ENCODE measurements at places on chromosomes 6 and 20. TPM values are rescaled to one million over a fixed set of nuclear protein-coding genes. Genes with fewer than 3 reads are reported as not detected.

GRCh38 chr20:10177326-10177725 is 41.3 kb upstream of the SNAP25 start:
- H3K4me3 ChIP-seq = no peak overlapping the region
- H3K27ac ChIP-seq = no peak overlapping the region
- H3K36me3 ChIP-seq = no peaks in the 10 kb centered on the region
- no peak for DNase-seq
- peaks cover 16% of the 10 kb centered on the region for H3K27me3 ChIP-seq

DNA sequence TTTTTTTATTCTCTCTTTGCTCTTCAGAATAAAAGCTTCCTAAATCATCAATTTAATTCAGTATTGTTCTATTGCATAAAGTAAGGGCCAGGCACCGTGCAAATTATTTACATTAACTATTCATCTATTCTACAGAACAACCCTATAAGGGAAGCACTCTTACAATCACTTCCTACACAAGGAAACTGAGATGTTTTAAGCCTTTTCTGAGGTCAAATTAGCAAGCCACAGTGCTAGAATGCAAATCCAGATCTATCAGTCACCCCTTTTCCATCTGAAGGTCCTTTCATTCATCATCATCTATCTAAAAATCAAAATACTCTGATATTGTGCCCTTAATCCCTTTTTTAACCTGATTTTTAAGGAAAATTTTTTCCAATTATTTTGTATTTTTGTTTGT is 31.2 kb downstream of the FRK start:
- H3K4me1 ChIP-seq = no peaks in the 10 kb centered on the region
- no peak for DNase-seq
- H3K27ac ChIP-seq = no peak overlapping the region
- no peaks in the 10 kb centered on the region for H3K27me3 ChIP-seq
- no peaks in the 10 kb centered on the region for H3K36me3 ChIP-seq
- no peak overlapping the region for H3K4me3 ChIP-seq

DNA sequence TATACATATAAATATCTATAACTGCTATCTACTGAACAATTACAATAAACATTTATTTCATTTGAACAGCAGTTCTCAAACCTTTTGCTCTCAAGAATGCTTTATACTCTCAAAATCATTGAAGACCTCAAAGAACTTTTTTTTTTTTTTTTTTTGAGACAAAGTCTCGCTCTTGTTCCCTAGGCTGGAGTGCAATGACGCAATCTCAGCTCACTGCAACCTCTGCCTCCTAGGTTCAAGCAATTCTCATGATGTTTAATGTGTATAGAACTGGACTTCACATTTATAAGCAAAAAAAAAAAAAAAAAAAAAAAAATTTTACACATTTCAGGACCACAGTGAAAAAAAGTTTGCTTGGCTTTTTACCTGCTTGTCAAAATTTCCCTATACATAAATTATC is 11.7 kb downstream of the UBE2V1 start:
- peak overlapping the region; percentile 17 for H3K27ac ChIP-seq
- DNase-seq = no peak
- peaks cover 63% of the 10 kb centered on the region for H3K4me1 ChIP-seq
- peaks cover 4% of the 10 kb centered on the region for H3K36me3 ChIP-seq
- no peak overlapping the region for H3K4me3 ChIP-seq

DNA sequence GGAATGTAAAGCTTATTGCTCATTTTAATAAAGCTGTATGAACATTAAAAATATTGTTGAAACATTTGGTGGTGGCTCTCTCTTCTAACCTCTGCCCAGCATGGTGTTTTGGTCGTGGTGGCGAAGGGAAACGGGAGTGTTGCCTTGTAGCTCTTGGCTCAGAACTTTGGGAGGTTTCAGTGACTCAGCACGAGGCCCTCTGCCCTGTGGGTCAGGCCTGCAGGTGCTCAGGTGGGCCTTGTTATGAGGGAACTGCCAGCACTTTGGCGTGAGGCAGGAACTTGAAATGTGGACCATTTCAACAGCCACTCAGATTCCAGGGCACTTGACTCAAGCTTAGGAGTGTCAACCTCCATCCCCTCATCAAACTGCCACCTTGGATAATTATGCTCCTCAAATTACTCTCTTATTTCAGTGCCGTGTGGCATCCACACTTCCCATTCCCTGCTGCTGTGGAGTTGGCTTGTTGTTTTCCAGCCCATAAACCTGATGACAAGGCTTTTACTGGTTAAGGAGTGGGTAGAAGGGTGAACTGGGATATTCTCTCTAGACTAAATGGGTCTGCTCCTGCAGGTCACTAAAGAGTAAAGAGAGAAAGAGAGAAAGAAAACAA is 36.3 kb downstream of the PRDM1 start:
- no peaks in the 10 kb centered on the region for H3K36me3 ChIP-seq
- no peaks in the 10 kb centered on the region for H3K27me3 ChIP-seq
- no peaks in the 10 kb centered on the region for H3K4me1 ChIP-seq
- no peak for DNase-seq
- no peak overlapping the region for H3K4me3 ChIP-seq

DNA sequence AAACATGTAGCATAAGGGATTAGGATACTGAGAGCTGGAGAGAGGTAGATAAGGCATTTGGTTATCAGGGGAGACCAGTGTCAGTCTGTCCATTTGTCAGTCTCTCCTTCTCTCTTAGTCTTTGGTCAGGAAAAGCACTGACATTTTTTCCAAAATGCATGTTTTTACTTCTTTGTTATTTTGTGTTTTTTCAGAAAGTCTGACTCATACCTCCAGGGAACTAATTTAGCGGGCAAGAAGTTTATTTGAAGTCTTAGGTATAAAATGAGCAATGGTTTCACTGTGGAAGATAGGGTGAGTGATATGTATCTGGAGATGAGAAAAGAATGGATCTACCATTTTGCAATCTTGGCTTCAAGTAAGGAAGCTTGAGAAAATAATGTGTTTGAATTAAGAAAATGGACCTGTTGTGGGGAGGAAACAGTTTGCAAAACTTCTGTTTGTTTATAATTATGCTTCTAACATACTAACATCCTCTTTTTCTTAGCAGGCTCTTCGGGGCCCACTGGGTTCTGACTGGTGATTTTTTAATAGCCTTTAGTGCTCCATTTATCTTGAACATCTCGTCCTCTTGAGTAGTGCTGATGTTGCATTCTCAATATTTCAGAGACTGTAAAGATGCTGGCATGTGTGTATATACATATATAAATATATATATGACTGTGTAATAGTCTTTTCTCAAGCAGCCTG is 66.9 kb upstream of the FABP7 start:
- no peaks in the 10 kb centered on the region for H3K4me1 ChIP-seq
- no peaks in the 10 kb centered on the region for H3K27me3 ChIP-seq
- DNase-seq = no peak
- peak overlapping the region; percentile 16 for H3K27ac ChIP-seq

DNA sequence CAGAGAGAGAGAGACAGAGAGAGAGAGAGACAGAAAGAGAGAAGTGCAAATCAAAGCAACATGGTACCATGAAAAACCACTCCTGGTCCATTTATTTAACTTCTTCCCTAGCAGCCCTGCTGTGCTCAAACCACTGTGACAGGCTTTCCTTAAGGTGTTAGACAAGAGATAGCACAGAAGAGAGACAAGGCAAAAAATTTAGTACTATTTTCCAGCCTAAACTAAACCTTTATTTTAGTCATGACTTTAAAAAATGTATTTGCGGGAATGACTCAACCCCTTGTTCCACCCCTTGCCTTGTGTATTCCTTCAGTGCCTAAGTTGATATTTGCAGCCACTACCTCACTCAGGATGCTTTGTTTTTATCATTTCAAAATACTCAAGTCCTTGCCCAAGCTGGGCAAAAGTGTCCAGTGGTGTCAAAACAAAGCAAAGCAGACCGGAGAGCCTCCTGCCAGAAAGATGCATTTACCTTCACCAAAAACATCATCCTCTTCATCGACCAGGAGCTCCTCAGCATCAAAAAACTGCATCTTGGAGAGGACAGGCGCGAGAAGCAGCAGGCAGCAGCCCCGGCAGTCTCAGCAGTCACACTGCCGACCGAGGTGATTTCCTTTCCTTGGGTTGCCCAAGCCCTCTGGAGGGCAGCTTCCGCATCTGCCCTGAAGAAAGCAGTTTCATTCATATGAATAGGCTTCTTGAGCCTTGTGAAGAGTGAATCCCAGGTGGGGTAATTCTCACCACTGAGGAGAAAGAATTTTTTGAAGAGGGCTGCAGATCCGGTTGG is at the start of gene RIPOR2:
Gene RIPOR2, minus strand, starts transcription at position 595 of the 787 bp plus-strand sequence. Its CDS starts 62 bp downstream, at position 533.
- peaks cover 72% of the 10 kb centered on the region for H3K4me1 ChIP-seq
- peak within 1 kb of the TSS; percentile 48 for H3K4me3 ChIP-seq
- no peaks in the 10 kb centered on the region for H3K36me3 ChIP-seq
- H3K27me3 ChIP-seq = no peaks in the 10 kb centered on the region
- peak within 1 kb of the TSS; percentile 93 for H3K27ac ChIP-seq
- no peak for DNase-seq

GRCh38 chr20:6115221-6115895 is 7.5 kb downstream of the FERMT1 start:
- H3K27me3 ChIP-seq = no peaks in the 10 kb centered on the region
- H3K27ac ChIP-seq = no peak overlapping the region
- H3K4me1 ChIP-seq = no peaks in the 10 kb centered on the region

DNA sequence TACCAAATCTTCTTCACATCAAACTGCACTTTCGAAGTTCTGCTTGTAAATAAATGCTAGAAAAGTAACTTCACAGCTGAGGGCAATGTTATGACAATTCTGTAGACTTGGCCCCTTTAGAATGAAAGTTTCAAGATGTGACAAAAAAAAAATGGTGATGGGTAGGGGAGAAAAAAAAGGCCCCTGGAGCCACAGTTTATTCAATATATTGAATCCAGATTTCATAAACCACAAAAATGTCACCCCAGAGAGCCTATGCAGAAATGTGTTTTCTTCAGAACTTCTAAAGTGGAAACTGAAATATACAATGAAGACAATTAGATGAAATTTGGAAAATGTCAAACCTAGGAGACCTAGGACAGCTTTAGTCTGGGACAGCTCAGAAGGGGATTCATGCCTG is 143.1 kb downstream of the EDN3 start:
- H3K36me3 ChIP-seq = no peaks in the 10 kb centered on the region
- H3K27ac ChIP-seq = no peak overlapping the region
- no peak overlapping the region for H3K4me3 ChIP-seq
- H3K27me3 ChIP-seq = peaks cover 59% of the 10 kb centered on the region

DNA sequence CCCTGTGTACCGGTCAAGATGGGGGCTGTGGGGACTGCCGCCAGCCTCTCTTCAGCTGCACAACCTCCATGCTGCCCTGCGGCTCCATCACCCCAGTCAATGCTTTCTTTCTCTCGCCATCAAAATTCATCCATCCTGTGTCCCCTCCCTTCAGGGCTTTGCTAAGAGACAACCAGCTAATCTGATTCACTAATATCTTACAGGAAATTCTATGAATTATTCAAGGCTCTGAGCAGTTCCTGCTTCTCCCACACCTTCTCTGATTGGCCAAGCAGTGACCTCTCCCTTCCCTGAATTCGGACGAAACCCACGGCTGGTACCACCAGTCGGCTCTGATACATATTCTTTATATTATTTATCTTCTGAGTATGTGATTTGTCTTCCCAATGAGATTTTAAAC is 13.8 kb downstream of the ITPR3 start:
- no peak overlapping the region for H3K4me3 ChIP-seq
- no peaks in the 10 kb centered on the region for H3K36me3 ChIP-seq
- H3K4me1 ChIP-seq = peaks cover 14% of the 10 kb centered on the region
- DNase-seq = no peak

DNA sequence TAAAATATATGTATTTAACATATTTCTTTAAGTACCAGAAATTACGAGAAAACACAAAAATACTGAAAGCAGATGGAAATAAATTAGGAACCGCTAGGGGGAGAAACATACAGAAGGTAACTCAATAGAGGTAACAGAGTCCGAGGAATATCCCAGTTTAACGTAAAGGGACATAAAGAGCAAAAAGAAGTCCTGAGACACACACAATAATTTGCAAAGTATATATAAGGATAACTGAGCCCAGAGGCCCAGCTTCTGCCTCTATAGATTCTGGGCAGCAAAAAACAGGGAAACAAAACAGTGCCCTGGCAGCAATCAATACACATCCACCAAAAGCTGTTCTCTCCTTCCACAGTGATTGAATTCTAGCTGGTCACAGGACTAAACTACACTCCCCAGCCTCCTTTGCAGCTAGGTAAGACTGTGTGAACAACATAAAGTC is 15.1 kb downstream of the TBC1D32 start:
- no peaks in the 10 kb centered on the region for H3K4me1 ChIP-seq
- no peaks in the 10 kb centered on the region for H3K27me3 ChIP-seq
- no peak for DNase-seq

GRCh38 chr6:28742668-28743270 is 181.0 kb downstream of the TRIM27 start:
- H3K36me3 ChIP-seq = no peaks in the 10 kb centered on the region
- H3K4me1 ChIP-seq = no peaks in the 10 kb centered on the region
- H3K27me3 ChIP-seq = peaks cover 98% of the 10 kb centered on the region
- no peak overlapping the region for H3K27ac ChIP-seq

- H3K36me3 ChIP-seq = no peaks in the 10 kb centered on the region
- H3K4me1 ChIP-seq = peaks cover 14% of the 10 kb centered on the region
- H3K4me3 ChIP-seq = no peak overlapping the region
- H3K27me3 ChIP-seq = peaks cover 58% of the 10 kb centered on the region
- no peak for DNase-seq
Measured at GRCh38 chr6:26211963-26212362, 124.7 kb downstream of the HFE start.

GRCh38 chr20:53926428-53927028 is 143.9 kb downstream of the BCAS1 start:
- no peak overlapping the region for H3K4me3 ChIP-seq
- no peak overlapping the region for H3K27ac ChIP-seq
- H3K36me3 ChIP-seq = no peaks in the 10 kb centered on the region
- H3K4me1 ChIP-seq = peaks cover 47% of the 10 kb centered on the region
- DNase-seq = no peak
- H3K27me3 ChIP-seq = no peaks in the 10 kb centered on the region

- H3K4me3 ChIP-seq = no peak overlapping the region
- H3K4me1 ChIP-seq = no peaks in the 10 kb centered on the region
- no peaks in the 10 kb centered on the region for H3K36me3 ChIP-seq
Measured at GRCh38 chr20:36684747-36685146, 38.8 kb upstream of the SLA2 start.

- no peaks in the 10 kb centered on the region for H3K27me3 ChIP-seq
- no peak overlapping the region for H3K27ac ChIP-seq
- H3K36me3 ChIP-seq = no peaks in the 10 kb centered on the region
- H3K4me3 ChIP-seq = no peak overlapping the region
Measured at GRCh38 chr6:145312481-145312880, 422.8 kb downstream of the EPM2A start.

- H3K36me3 ChIP-seq = no peaks in the 10 kb centered on the region
- no peak overlapping the region for H3K27ac ChIP-seq
- no peak for DNase-seq
- H3K27me3 ChIP-seq = no peaks in the 10 kb centered on the region
Measured at GRCh38 chr6:130293800-130294199, 71.0 kb upstream of the SAMD3 start.

GRCh38 chr20:32079655-32080109 is 27.6 kb downstream of the HCK start:
- H3K4me3 ChIP-seq = no peak overlapping the region
- peaks cover 7% of the 10 kb centered on the region for H3K27me3 ChIP-seq
- DNase-seq = no peak
- no peaks in the 10 kb centered on the region for H3K4me1 ChIP-seq
- H3K36me3 ChIP-seq = no peaks in the 10 kb centered on the region

TCF21 gene
- 41.6 TPM for total RNA-seq

LSM2 gene
- 51.5 TPM for total RNA-seq

ERVFRD-1 gene
- not detected for total RNA-seq

GSTA3 gene
- total RNA-seq = 0.50 TPM

KATNA1 gene
- total RNA-seq = 11.6 TPM

PRSS16 gene
- total RNA-seq = 18.3 TPM

FAM209A gene
- not detected for total RNA-seq

TUBB1 gene
- total RNA-seq = 2.0 TPM

TTLL9 gene
- 0.20 TPM for total RNA-seq

DEF6 gene
- total RNA-seq = 21.9 TPM
